ENCODE measurements at places on chromosomes 13 and 19.

GRCh38 chr13:98377635-98378378 lies 199.1 kb downstream of the STK24 start:
- no peak for DNase-seq

DNA sequence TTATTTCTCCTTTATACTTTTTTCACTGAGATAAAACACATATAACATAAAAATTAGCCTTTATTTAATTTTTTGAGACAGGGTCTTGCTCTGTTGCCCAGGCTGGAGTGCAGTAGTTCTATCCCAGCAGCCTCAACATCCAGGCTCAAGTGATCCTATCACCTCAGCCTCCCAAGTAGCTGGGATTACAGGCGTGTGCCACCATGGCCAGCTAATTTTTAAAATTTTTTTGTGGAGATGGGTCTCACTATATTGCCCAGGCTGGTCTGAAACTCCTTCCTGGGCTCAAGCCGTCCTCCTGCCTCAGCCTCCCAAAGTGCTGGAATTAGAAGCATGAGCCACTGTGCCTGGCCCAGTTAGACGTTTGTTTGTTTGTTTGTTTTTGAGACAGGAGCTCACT lies 28.4 kb downstream of the CRTC1 start:
- no peak for DNase-seq

DNA sequence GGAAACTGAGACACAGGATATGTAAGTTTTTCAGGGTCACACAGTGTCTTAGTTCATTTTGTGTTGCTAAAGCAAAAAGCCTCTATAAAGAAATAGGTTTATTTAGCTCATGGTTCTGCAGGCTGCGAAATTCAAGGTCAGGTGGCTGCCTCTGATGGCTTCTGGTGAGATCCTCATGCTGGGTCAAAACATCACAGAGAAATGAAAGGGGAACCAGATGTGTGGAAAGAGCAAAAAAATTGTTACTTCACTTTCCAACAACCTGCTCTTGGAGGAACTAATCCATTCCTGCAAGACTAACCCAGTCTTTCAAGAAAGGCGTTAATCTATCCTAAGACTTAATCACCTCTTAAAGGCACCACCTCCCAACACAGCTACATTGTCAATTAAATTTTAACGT lies 64.2 kb upstream of the UBL3 start:
- no peak for DNase-seq

DNA sequence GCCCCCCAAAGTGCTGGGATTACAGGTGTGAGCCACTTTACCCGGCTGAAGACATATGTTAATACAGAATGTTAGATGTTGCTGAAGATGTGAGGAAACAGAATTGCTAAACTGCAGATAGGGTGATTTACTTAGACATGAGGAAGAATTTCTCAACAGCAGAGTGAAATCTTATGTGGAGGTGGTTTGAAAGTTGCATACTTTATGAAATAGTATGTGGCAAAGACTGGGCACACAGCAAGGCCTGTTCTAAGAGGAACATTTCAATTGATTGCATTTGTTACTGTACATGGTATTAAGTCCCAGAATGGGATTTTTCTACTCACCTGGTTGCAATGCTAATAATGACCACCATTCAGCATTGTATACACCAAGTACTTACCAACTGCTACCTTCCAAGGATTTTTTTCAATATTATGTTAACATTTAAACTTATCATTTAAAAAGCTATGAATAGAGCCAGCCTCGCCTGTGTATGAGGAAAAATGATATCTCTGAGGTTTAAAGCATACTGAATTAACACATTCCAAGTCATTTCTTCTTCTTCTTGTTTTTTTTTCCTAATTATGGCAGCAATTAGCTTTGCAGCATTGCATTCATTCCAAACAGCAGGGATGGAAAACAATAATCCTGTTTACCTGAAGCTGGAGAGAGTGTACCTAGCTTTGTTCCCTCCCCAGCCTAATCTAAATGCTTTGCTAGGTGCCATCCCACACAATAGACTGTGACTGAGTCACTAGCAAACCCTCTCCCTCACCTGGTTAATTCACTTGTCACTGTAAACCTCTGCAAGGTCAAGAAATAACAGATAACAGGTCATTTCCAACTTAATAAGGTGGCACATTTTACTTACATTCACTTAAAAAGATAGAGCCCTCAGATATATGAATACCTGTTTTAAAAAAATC lies 19.4 kb upstream of the KLF5 start:
- no peak for DNase-seq

DNA sequence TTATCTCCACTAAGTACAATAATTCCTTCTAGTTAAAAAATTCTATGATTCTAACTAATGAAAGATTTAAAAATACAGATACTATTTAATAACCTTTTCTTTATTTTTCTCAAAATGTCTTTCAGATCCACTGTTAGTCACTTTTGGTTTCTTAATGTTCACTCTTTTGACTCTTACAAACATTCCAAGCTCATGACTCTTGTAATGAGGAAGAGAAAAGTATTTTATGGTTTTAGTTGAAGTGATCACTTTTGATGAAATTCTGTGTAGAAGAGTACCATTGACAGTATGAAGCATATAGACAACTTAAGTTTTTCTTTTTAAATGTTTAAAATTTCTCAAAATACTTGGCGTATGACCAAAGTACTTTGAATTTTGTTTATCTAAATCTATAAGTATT lies 27.8 kb downstream of the COG3 start:
- DNase-seq, result no peak

Data from SK-N-MC (cell line).